ENCODE measurements at places on chromosomes 11 and 22.
A peak's percentile ranks its signal among the peaks of the same experiment; 100 is the strongest.

GRCh38 chr11:68500206-68500605 is 39.7 kb downstream of the PPP6R3 start:
- no peak for DNase-seq

- no peak for DNase-seq
Observed at GRCh38 chr11:3616721-3617460, 24.9 kb downstream of the ART5 start.

DNA sequence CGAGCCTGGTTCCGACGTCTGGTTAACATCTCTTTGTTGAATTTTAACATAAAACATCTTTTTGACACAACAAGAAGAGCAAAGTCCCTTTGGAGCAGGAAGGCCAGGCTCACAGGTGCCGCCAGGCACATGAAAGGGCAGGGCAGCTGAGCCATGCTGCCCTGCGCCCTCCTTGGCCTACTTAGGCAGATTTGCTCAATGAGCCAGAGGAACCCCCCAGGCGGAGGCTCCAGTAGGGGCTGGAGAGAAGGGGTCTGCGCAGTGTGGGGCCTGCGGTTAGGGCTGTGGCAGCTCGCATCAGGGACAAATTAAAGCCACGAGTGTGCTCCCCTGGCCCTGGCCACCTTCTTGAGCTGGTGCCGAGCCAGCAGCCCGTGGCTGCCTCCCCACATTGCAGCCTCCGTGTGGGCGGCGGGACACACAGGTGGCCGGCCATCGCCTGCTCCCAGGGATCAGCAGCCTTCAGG is 9.9 kb upstream of the SLC22A12 start:
- DNase-seq, result no peak

GRCh38 chr11:57440744-57441414 is 14.0 kb upstream of the SLC43A3 start:
- no peak for DNase-seq

- no peak for DNase-seq
Observed at GRCh38 chr11:1574238-1574932, 2.3 kb upstream of the DUSP8 start.

DNA sequence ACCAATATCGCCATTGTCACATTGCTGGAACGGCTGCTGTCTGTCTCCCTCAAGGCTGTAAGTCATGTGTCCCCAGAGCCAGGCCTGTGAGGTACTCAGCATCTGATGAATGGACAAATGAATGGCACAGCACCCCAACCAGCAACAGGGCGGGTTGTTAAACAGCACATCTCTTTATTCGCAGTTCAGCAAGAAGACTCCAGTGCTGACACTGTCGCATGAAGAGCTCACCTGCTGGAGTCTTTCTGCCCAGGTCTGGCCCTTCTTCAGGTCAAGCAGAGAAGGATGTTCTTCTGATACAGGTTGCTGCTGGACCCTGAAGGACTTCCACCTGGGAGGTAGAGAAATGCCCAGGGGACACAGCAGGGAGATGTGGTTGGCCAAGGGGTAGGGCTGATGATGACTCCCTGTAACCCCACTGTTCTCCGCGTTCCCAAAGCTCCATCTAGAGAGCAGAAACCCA is 4.8 kb downstream of the SPATA19 start:
- DNase-seq, result no peak

GRCh38 chr22:19605508-19606331 is 81.5 kb upstream of the CLDN5 start:
- DNase-seq, result no peak

DNA sequence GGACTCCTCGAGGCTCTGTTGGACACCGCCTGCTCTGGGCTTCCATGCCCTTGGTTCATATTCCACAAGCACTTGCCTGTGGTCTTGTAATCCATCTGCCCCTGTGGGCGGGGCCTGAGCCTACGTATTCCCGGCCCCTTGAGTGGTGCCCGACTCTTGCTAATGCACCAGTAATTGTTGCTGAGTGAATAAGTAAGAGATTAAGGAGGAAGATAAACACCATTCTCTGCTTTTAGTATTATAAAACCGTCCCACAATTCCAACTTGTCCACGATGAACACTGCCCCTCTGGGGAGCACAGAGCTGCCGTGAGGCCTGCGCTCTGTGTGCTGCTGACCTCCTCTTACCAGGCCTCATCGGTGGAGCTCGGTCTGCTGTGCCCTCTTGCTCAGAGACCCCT is 50.3 kb downstream of the MICAL2 start:
- no peak for DNase-seq

DNA sequence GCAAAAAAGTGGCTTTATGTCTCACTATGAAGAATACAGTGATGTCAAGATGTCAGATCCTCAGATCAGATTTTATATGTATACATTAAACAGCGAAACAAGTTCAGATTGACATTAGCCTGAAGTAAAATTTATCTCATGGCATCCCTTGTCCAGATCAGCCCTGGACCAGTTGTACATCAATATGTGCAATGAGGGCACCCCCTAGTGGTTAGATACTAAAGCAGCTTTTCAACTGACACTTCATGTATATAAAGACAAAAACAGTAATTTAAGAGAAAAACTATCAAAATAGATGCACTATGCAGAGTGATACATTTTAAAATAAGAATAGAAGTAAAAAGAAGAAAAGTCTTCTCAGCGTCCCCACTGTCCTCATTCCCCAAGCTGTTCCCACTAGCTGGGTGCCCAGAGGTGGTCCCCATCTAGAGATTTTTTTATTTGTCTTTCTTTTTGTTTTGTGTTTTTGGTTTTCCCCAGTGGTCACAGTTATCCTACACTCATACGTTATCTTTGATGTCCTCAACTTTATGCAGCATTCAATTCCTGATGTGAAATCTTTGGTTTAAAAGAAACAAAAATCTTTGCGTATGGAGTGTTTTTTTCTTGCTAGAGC is 2193.4 kb upstream of the RAG2 start:
- DNase-seq, result peak; percentile 36

DNA sequence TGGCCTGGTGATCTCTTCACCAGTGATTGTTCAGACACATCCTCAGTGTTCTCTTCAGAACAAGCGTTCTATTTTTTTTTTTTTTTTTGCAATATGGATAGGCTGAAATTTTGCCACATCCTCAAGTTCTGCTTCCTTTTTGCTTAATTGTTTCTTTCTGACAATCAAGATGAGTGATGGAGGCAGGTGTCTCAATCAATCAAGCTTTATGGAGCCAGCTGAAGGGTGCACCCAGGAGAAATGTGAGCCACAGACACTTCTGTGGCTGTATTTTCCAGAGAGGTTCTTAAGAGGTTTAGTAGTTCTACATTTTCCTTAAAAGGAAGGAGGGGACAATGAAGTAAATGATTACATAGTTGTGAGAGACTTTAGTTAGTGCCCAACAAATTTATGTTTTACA is 43.9 kb upstream of the ASPHD2 start:
- no peak for DNase-seq

- DNase-seq, result no peak
Observed at GRCh38 chr11:134139303-134139872, 70.5 kb downstream of the JAM3 start.

GRCh38 chr22:37942133-37942532 is 11.3 kb downstream of the C22orf23 start:
- no peak for DNase-seq

- no peak for DNase-seq
Observed at GRCh38 chr11:115313224-115313838, 190.9 kb downstream of the CADM1 start.

DNA sequence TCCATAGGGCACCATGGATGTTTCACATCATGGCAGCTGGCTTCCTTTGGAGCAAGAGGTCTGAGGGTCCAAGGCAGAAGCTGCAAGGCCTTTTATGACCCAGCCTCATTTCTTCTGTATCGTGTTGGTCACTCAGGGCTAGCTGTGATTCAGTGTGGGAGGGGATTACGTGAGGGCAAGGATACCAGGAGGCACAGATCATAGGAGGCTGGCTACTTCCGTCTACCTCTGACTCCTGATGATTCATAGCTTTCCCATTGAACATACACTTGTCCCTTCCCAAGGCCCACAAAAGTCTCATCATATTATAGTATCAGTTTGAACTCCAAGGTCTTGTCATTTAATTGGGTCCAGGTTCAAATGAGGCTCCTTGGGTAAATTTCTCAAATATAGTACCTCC is 135.3 kb upstream of the ZBED5 start:
- peak; percentile 17 for DNase-seq

DNA sequence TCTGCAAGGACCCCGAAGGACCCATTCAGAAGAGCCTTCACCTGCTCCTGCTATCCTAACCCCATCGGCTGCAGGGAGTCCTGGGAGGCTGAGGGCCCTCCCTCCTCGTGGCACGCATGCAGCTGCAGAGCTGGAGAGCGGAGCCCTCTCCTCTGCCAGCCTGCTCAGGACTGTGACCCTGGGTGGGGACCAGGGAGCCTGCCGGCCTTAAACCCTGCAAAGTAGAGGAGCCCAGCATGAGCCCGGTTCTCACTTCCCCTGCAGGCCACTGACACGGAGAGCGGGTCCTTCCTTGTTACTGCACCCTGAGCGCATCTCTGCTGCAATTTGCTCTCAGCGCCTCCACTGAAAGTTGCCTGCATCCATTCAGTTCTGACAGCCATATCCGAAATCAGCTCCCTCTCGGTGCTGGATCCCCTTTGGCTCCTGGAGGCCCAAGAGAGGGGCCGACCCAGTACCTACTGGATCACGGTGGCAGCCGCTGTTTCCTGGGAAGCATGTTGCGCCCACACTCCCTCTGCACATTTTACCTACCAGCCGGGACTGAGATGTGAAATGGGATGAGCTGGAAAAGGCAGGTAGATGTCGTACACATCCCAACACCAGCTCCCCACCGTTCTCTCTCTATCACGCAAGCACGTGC is 312.1 kb downstream of the NTM start:
- DNase-seq, result no peak

DNA sequence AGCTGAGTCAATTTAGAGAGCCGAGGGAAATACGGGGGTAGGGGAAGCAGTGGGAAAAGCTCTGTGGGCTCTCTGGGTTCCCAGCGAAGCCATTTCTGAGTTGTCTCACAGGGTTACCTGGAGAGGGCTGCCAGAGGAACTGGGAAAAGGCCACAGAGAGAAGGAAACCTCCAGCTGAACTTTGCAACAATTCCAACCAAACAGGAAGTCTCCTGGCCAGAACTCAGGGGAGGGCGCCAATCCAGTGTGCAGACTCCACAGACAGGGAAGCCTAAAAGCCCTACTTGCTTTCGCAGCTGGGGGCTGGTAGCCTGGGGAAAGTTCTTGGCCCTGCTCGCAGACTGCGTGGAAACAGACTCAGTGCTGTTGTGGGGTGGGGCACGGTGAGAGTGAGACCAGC is 23.1 kb upstream of the GNAZ start:
- no peak for DNase-seq

DNA sequence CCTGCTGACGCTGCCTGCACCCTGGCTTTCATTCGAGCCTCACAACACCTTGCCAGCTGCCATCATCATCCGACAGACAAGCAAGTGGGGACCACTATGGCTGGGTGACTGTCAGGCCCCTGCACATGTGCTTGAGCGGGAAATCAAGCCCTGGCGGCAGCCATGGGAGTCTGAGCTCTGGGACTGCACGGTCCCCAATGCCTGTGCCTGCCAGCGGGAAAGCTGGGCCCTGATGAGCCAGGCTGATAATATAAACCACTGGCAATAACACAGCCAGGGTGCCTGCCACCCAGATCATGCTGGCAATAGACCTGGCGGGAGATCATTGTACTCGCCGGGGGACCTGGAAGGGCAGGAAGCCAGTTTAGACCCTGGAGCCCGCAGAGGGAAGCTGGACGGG is 2.5 kb downstream of the FGF3 start:
- no peak for DNase-seq

DNA sequence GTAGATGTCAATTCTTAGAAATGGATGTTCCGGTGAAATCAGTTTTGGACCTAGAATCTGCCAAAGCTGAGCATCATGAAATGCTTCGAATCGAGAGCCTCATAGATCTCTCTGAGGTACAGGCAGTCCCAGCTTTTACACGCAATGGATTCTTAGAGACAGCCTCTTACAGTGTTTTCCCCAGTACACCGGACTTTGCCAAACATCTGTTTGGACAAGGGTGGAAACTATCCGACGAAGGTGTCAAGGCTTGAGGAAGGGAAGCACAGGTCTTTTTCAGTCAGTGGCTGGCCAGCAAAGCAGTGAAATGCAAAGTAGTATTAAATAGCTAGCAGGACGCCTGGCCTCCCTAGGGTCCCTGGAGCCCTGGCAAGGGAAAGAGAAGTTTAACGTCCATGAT is 4.9 kb downstream of the GRK3 start:
- DNase-seq, result no peak

DNA sequence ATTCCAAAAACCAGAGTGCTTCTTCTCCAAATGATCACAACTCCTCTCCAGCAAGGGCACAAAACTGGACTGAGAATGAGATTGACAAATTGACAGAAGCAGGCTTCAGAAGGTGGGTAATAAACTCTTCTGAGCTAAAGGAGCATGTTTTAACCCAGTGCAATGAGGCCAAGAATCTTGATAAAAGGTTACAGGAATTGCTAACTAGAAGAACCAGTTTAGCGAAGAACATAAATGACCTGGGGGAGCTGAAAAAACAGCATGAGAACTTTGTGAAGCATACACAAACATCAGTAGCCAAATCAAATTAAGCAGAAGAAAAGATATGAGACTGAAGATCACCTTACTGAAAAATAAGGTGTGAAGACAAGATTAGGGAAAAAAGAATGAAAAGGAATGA is 15.5 kb downstream of the OR52M1 start:
- no peak for DNase-seq

DNA sequence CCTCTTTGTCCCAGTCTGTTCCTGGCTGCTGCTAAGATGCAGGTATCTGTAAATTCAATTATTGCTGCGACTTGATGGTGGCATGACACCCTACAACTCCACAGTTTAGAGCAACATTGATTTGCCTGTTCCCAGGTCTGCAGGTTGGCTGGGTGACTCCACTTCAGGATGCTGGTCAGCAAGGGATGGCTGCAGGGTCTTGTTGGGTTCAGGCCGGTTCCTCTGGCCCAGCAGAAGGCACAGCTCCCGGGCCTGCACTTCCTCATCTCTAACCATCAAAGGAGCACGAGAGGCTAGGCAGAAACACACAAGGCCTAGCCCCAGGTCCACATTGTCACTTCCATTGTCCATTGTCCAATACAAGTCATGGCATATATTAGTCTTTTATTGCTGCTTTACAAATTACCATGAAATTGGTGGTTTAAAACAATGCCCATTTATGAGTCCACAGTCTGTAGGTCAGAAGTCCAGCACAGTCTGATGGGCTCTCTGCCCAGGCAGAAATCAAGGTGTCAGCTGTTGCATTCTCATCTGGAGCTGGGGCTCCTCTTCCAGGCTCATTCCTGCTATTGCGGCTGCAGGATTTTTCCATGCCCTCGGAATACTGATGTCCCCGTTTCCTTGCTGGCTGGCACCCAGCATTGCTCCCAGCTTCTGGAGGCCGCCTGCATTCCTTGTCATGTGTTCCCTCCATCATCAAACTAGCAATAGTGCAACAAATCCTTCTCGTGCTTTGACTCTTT is 96.6 kb upstream of the LMO1 start:
- DNase-seq, result peak; percentile 28

GRCh38 chr11:66904055-66904454 is 47.2 kb downstream of the LRFN4 start:
- peak; percentile 24 for DNase-seq

GRCh38 chr11:7538031-7538430 is 24.2 kb downstream of the PPFIBP2 start:
- DNase-seq, result no peak

GRCh38 chr11:126790550-126791081 is 210.0 kb downstream of the KIRREL3 start:
- DNase-seq, result peak; percentile 84

- DNase-seq, result peak; percentile 23
Observed at GRCh38 chr11:68584097-68584496, 100.2 kb upstream of the GAL start.

GRCh38 chr22:39177791-39178190 is 25.3 kb upstream of the CBX7 start:
- no peak for DNase-seq
